ENCODE measurements at places on chromosomes 4 and X. TPM values are rescaled to one million over a fixed set of nuclear protein-coding genes. Genes with fewer than 3 reads are reported as not detected.

The SCD5 gene
- 1.2 TPM for total RNA-seq

The ITGB1BP2 gene
- total RNA-seq: 3.1 TPM

The AFM gene
- total RNA-seq: not detected

The IGFBP7 gene
- 0.73 TPM for total RNA-seq

The IL1RAPL2 gene
- total RNA-seq: not detected

The GYPE gene
- 0.27 TPM for total RNA-seq

The CCDC110 gene
- not detected for total RNA-seq

The DCX gene
- not detected for total RNA-seq

The EDA2R gene
- 0.34 TPM for total RNA-seq

The TCEAL6 gene
- not detected for total RNA-seq

The POF1B gene
- 0.10 TPM for total RNA-seq

The C4orf50 gene
- 0.08 TPM for total RNA-seq

The STBD1 gene
- 0.34 TPM for total RNA-seq

The UCHL1 gene
- total RNA-seq: 9.3 TPM

The HCFC1 gene
- total RNA-seq: 140 TPM

The RAB9B gene
- total RNA-seq: 0.28 TPM

The DRD5 gene
- not detected for total RNA-seq

The NALF2 gene
- total RNA-seq: 1.5 TPM

The GPC3 gene
- total RNA-seq: 0.54 TPM

The CLCN4 gene
- total RNA-seq: 0.05 TPM

The CYSLTR1 gene
- 2.3 TPM for total RNA-seq

The MAPK10 gene
- 0.55 TPM for total RNA-seq

The PPARGC1A gene
- not detected for total RNA-seq

The GPR119 gene
- not detected for total RNA-seq

The ELOVL6 gene
- 10.1 TPM for total RNA-seq

The PNCK gene
- 0.51 TPM for total RNA-seq

The TDO2 gene
- not detected for total RNA-seq

The ITM2A gene
- 108 TPM for total RNA-seq

The TREX2 gene
- total RNA-seq: 2.2 TPM

The NAP1L2 gene
- total RNA-seq: 2.7 TPM

The LRCH2 gene
- not detected for total RNA-seq

The RAB33A gene
- total RNA-seq: 10.6 TPM

The PTPN13 gene
- 0.92 TPM for total RNA-seq

The TBC1D8B gene
- 0.61 TPM for total RNA-seq

The PABPC5 gene
- total RNA-seq: not detected

The SNX25 gene
- total RNA-seq: 10.3 TPM

The ADH4 gene
- total RNA-seq: 0.21 TPM

The SRPK3 gene
- not detected for total RNA-seq

The SH3RF1 gene
- 0.43 TPM for total RNA-seq

The UGT2B28 gene
- total RNA-seq: not detected

The GRIA3 gene
- not detected for total RNA-seq

The NLGN4X gene
- 0.08 TPM for total RNA-seq

Data from activated T-cell treated with anti-CD3 and anti-CD28 coated beads, Interleukin-2, amount 50 U/mL, for 4 hours (primary cell).